CD8-positive, alpha-beta memory T cell (primary cell): ENCODE measurements at places on chromosomes 7 and 10.

DNA sequence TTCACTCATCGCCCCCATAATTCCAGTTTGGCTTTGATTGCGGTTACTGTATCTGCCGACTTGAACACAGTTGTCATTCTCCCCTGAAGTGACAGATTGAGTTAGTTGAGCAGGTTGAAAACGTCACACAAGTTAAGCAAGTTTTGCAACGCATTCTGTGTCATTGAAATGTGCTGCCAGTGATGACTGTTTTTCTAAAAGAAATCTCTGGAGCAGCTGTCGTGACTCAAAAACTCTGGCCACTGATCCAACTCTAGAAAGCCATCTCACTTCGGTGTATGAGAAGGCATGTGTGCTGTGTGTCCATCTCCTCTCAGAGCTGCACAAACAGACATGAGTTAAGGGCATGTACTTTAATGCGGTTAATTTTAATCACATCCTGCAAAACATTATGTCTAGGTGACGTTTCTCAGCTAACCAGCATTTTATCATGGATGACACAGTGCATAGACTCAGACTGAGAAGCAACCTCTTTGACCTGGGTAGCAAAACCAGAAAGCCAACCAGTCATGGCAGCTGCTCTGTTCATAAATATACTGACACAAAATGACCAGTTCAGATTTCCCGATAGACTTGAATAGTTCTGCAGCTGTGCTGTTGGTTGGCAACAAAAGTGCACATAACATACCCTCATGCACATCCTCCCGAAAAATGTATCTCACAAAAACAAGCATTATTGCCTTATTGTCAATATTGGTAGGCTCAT lies 69.3 kb downstream of the CSTF2T start:
- no peak for DNase-seq

DNA sequence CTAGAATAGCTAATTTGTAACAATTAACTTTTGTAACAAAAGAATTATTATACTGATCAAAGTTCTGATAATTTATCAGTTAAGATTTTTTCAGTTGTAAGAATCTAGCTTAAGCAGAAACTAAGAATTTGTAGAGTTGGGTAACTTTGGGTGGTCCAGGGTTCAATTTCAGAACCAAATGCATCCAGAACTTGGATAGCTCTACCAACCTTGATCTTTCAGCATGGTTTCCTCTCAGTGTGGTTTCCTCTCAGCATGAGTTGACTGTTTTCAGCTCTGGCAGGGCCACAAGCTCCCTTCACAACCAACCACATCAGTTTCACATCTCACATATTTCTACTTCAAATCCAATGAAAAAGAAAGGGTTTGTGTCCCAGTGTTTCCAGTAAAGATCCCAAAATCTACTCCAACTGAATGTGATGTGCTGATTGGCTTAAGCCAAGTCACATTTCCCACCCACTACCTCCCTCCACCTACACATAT lies 3.3 kb upstream of the FAS start:
- no peak for DNase-seq

DNA sequence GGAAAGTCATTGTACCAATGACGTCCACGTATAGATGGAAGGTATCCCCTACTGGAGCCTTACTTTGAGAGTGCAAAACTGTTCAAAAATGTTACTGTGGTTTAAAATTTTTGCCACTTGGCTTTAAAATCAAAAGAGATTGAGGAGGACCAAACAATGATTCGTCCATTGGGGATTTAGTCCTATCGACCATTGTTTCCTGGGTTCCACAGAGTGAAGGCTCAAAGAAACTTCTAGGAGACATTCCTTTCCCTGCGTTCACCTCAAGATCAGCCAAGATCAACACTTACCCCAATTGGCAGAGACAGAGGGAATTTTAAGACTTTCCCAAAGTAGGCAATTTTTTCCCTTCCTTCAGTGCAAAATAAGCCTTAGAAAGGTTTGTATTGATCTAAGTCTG lies 152.3 kb downstream of the NEBL start:
- DNase-seq, result no peak

DNA sequence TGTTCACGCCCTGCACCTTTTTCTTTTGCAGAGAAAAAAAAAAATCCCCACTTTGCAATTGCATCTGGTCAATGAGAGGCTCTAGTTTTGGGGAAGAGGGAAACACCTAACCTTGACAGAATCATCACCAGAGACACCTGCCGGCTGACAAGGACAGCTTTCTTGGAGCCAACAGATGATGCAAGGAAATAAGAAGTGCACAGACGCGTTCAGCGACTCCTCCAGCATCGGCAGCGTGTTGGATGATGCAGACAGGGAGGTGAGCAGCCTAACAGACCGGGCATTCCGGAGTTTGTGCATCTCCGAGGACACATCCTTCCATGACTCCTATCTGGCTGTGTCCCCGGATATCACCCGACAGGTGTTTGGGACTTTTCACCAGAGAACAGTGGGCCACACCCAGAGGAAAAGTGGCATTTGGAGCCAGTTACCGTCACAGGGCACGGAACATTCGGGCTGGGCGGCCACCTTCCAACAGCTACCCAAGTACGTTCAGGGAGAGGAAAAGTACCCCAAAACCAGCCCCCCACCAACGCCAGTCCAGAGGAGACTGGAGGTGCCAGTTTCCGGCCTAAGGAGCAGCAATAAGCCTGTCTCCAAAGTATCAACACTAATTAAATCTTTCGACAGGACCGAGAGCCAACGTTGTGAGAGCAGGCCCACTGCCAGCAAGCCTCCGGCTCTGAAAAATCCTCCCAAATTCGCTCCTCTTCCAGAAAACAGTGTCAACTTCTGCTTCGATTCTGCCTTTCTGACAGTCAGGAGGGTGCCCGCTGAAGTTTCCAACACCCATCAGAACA lies 23.6 kb downstream of the C10orf71 start:
- DNase-seq, result no peak

- no peak for DNase-seq
Measured at GRCh38 chr7:23357190-23358093, 58.3 kb downstream of the MALSU1 start.

DNA sequence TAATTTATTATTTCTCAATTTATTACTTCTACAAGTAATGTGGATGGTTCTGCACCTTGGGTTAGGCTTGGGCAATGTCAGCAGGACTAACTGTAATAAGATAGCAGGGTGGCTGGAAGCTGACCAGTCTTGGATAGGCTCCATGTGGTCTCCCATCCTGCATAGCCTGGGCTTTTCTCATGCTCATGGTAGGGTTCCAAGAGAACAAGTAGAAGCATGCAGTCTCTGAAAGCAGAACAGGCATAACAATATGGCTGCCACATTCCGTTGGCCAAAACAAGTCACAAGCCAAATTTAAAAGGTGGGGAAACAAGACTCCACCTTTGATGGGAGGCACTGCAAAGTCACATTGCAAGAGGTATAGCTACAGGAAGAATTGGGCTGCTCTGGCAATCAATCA lies 98.6 kb upstream of the MDFIC start:
- no peak for DNase-seq

GRCh38 chr7:50349963-50350944 lies 45.7 kb downstream of the IKZF1 start:
- no peak for DNase-seq

- peak; percentile 66 for DNase-seq
Measured at GRCh38 chr10:91409069-91409868, 875 bp upstream of the HECTD2 start.

GRCh38 chr7:47488969-47489342 lies 93.0 kb downstream of the TNS3 start:
- no peak for DNase-seq

- DNase-seq, result no peak
Measured at GRCh38 chr7:69018200-69018599, 580.1 kb upstream of the AUTS2 start.

- no peak for DNase-seq
Measured at GRCh38 chr10:95375418-95375817, 84.6 kb upstream of the PDLIM1 start.

GRCh38 chr10:1576467-1577372 lies 160.6 kb downstream of the ADARB2 start:
- no peak for DNase-seq

DNA sequence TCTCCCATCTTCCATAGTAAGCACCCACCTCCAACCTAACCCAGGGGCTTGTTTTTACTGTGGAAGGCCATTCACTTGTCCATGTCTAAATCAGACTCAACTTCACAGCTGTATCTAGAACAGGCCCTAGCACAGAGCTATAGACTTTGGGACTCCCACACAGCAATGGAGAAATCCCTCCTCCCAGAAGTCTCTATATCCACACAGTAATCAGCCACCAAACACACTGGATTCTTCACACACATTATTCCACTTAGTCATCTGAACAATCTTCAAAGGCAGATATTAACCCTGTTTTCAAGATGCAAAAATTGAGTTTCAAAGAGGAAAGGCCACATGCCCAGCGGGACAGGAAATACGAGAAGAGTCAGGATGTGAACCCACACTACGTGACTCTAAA lies 81.8 kb downstream of the MALSU1 start:
- no peak for DNase-seq

GRCh38 chr10:3186368-3186767 lies 13.8 kb upstream of the PITRM1 start:
- DNase-seq, result peak; percentile 62

DNA sequence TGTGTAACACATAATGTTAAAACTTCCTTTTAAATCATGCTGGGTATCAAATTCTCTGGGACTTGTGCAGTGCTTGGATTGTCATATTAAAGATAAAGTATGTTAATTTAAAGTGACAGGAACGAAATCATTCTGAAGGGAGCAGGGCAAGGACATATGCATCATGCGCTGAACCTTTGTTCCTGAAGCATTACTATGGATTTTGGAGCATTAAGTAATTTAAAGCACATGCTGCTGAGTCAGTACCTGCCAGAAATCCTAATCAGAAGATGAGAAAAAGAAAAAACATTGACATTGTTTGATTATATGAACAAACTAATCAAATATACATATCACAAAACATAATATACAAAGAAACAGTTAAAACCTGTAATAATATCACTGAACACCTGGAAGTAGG lies 101.4 kb downstream of the MICU1 start:
- no peak for DNase-seq

DNA sequence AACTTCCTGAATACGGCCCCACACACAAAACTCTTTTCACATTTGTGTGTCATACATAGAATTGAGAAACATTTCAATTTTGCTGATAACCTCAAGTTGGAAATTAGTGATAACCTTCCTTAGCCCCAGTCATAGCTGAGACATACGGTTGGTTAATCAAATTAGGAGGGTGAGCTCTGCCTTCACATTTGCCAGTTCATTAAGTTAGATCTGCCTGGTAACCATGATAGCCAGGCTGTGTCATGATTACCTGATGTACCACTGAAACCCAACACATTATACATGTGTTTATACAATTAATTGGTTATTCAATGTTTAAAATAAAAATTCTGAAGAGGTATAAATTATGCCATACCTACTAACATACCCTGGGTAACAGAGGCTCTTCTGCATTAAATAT lies 60.8 kb upstream of the RAB11FIP2 start:
- no peak for DNase-seq

DNA sequence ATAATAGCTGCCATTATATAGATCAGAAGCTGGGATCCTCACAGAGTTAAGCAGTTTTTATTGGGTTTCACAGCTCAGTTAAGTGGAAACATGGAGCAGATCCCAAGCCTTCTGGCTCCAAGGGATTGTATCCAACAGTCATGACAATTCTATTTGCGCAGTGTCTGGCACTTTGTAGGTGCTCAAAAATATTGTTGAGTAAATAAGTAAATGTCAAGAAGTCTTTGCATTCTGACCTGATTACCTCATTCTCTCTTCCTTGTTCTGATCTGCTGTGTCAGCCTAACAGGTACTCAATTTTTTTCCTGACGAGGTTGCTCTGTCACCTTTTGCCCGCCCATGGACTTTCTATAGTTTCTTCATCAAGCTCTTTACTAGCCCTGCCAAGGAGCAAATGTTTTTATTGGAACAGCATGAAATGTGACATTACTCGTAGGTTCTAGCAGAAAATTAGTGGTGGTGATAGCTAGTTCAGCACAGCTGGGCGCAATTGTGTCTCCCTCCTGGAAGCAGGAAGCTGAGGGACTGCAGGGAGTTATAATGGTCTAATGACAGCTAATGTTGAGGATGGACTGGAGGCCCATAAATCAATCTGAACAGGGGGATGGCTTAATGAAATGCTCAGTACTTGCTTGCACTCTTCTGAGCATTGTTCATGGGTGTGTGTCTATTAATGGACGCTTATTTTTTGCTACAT lies 680.2 kb downstream of the CCSER2 start:
- DNase-seq, result no peak

DNA sequence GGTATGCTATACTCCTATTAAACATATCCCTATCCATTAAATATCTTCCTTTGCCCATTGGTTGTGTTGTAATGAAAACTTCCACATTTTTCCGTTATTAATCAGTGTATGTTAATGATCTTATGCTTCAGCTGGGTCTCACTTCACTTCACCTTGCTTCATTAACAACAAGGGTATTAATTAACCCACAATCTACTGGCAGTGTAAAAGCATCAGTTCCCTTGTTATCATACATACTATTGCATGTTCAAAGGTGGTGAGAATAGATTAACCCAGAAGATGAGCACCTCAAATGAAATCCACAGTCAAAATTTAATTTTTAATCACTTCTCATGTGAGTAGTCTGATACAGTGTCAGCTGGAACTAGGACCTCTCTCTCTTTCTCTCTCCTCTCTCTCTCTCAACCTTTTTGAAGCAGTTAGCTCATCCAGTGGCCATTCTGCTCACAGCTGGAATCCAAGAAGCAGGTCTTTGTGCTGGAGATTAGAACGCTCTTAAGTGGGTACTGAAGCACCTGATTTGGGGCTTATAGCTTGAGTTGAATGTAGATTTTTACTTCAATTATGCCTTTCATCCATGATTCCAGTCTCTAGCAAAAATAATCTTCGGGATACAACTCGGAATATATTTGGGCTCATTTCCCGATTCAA lies 172.3 kb downstream of the RAPGEF5 start:
- DNase-seq, result no peak

DNA sequence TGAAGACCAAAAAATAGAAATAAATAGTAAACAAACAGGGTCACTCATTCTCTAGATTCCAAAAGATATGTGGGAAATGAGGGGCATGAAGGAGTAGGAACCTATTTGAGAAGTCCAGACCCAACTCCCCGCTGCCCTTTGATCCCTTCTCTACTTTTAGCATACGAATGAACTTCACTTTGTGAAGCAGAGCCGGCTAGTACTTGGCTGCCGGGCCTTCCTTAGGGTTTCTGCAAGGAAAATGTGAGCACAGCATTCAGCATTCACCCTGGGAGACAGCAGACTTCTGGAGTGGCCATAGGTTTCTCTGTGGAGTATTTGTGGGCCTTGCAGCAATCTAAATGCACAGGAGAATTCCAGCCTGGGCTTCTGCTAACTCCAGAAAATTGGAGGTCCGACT lies 76.3 kb upstream of the PRKAR2B start:
- no peak for DNase-seq

GRCh38 chr10:124892905-124893304 lies 49.0 kb upstream of the ZRANB1 start:
- DNase-seq, result no peak
